Activated CD4-positive, alpha-beta T cell treated with anti-CD3 and anti-CD28 coated beads for 24 hours (primary cell): ENCODE measurements at places on chromosomes 7 and 10.

GRCh38 chr7:95700917-95701316 is 71.4 kb upstream of the DYNC1I1 start:
- no peak for DNase-seq

GRCh38 chr10:110531687-110532086 is 34.0 kb downstream of the DUSP5 start:
- no peak for DNase-seq

DNA sequence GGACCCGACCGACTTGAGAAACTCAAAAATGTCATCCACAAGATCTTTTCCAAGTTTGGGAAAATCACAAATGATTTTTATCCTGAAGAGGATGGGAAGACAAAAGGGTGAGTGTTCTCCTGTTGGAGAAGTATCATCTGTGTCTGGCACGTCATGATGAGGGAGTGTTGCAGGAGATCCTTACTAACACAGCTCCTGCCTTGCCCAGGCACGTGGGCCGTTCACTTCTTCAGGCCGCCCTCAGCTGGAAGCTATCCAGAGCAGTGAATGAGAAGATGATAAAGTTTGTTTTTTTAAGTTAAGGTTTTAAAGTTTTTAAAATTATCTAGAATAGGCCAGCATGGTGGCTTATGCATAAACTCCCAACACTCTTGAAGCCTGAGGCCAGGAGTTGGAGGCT is 6.2 kb downstream of the EIF3B start:
- no peak for DNase-seq

- no peak for DNase-seq
Observed at GRCh38 chr7:128407751-128408708, 1.8 kb downstream of the IMPDH1 start.

DNA sequence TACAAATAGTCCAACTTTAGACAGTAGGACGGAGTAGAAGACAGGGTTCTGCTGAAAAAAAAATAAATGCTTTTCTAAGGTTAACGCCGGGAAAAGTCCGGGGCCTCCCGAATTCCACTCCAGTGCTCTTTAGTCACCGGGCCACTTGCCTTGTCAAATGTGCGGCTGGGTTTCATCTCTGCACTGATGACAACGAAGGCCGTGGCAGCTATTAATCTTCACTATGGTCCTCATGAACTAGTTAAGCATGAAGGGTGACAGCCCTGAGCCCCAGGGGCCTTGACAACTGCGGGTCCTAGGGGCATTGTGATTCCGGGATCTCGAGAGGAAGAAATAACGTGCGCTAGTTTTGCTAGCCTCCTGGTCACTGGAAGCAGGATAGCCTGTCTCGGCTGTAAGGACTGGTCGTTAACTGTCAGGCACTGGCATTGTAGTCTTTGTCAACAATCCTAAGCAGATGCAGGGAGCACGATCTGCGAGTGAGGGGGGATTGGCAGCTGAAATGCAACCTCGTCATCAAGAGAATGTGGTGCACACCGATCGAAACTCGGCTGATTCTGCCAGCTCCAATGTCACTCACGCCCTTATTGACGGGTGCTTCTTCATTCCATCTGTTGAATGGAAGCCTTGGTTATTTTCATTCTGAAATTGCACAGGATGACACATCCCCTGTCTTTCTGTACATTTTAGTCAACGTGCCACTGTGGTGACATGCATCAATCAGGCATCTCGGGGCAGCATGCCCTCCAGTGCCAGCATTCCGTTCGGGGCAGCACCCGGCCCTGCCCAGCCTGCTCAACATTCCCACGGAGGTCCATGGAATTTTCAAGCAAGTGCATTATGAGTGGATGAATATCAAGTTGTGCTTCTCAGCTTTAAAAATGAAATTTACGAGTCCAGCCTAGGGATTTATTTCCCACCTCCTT is 51.6 kb upstream of the MGMT start:
- DNase-seq: no peak

DNA sequence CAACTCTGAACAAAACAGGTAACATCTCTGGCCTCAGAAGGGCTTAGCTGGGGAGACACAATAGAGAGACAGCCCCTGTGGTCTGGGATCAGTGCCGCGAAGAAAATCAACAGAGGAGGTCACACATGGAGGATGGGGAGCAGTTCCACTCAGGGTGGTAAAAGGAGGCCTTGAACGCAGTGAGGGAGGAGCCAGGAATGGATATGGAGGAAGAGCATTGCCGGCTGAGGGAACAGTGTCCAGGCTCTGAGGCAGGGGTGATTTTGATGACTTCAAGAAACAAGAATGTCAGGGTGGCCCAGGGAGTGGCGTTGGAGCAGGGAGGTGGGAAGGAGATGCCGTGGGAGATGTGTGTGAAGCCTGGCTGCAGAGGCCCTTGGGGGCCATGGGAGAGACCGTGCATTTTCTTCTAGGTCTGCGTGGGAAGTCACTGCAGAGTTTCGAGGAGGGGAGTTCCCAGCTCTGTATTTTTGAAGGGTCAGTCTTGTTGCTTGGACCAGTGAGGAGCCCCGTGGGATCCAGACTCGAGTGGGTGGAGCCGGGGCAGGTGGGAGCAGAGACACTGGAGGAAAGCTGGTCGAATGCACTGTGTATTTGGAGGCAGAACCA is 35.7 kb upstream of the SH2D4B start:
- DNase-seq: no peak

DNA sequence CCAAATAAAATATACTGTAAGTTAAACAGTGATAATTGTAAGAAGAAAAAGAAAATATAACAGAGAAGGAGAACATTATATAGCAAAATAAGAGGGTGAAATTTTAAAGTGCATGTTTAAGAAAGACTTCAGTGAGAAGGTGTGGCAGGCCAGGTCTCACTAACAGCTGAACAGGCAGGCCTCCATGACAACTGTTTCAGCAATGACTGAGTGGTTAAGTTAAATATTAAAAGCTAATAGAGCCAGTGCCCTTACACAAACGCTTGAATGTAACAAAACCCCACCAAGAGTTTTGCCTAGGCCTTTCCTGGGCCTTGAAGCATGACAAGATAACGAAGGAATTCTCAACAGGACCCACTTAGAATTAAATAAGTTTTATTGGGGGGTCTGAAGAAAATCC is 32.6 kb downstream of the CFAP43 start:
- DNase-seq: no peak
